ENCODE measurements at places on chromosomes 3 and 15.

- peak; percentile 50 for DNase-seq
These were observed 23.5 kb downstream of the ANP32A start for GRCh38 chr15:68797191-68797590.

DNA sequence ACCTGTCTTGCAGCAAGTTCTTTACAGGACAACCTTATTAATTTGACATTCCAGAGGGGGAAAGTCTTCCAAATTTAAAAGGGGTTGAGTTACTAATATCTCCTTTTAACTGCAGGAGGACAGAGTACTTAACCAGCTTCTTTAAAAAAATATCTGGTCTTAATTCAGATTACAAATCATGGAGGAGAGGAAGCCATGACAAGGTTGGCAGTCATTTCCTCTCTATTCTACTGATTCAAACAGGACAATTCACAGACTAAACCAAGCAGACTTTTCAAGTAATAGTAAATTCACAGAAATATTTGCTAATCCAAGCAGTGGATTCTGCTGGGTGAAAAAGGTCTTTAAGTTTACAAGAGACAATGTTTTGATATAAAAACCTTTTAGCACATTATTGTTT is 185.3 kb downstream of the CFAP20DC start:
- no peak for DNase-seq

DNA sequence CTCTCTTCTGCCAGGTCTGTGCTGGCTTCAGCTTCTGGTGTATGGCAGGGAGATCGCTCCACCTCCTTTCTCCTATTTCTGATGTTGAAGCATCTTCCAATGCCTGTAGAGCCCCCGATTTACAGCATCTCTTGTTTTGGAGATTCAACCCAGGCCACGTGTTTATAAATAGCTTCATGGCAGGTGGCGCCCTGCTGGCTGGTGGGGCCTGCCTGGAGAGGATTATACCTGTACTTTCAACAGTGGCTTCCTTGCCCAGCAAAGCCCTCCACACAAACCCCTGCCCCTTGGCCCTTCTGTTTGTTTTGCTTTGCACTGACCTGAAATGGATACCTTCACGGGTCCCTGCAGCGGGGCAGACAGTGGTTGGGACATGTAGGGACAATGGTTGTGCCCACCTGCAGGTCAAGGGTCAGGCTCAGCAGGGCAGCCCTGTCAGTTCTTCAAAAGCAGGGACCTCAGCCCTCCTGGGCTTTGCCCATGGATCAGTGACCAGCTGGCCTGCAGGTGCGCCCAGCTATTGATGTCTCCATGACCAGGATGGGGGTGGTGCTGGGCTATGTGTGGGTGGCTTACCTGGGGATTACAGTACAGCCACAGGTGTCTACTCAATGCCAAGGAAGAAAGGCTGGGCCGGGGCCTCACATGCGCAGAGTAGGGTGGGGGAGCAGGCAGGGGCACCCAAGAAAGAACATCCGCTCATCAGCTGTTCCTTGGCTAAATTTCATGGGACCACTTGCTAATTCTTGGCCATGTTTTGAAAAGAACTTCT is 112.7 kb upstream of the PRR23C start:
- no peak for DNase-seq

DNA sequence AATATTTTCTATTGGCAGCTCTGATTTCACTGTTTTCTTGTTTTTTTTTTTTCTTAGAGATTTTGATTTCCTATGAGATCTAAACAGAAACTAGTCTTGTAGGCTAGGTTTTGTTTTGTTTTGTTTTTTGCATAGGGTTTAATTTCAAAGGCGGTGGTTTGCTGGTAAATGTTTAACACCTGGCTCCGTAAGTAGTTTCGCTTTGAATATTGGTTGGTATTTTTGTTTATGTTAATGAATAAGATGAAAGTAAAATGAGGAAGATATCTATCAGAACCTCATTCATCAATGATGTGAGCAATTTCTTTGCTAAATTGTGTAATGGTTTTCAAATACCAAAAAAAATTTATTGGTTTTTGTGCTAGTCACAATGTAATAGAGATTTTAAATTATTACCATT is 39.7 kb upstream of the TM4SF1 start:
- DNase-seq, result no peak

GRCh38 chr3:152834776-152835600 is at the start of gene P2RY1:
P2RY1 (plus strand) TSS chr3:152835131; CDS start chr3:152835783, 652 bp downstream.
- peak; percentile 61 for DNase-seq

GRCh38 chr3:65402597-65402996 is 636.1 kb downstream of the MAGI1 start:
- DNase-seq, result peak; percentile 88

Data from fibroblast of skin of right biceps (primary cell).